Smooth muscle cell of the brain vasculature (primary cell): ENCODE measurements at places on chromosomes 5 and 9.

GRCh38 chr9:73011956-73012355 is 59.1 kb upstream of the ALDH1A1 start:
- no peak for DNase-seq

GRCh38 chr9:93122721-93123221 is 11.3 kb downstream of the NINJ1 start:
- DNase-seq: no peak

GRCh38 chr9:136882109-136882946 is 4.0 kb upstream of the TRAF2 start:
- DNase-seq: no peak

- DNase-seq: no peak
Measured at GRCh38 chr5:124923131-124923530, 176.7 kb upstream of the ZNF608 start.

GRCh38 chr5:126449751-126450271 is 26.6 kb downstream of the GRAMD2B start:
- no peak for DNase-seq

DNA sequence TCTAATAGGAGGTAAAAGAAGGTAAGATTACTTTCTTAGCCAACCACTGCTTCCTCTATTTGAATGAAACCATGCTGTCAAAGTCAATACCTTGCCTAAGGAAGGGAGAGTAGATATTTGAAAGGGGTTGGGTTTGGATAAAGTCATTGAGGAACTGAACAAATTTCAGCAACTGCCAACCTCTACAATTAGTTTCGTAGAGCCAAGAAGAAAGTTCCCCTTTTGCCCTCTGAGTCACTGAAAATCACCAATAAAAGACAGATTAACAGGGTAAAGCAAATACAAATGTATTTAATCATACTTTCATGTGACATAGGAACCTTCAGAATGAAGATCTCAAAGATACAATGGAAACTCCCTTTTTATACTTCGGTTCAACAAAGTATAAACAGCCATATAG is 615.7 kb downstream of the GABRG2 start:
- no peak for DNase-seq

DNA sequence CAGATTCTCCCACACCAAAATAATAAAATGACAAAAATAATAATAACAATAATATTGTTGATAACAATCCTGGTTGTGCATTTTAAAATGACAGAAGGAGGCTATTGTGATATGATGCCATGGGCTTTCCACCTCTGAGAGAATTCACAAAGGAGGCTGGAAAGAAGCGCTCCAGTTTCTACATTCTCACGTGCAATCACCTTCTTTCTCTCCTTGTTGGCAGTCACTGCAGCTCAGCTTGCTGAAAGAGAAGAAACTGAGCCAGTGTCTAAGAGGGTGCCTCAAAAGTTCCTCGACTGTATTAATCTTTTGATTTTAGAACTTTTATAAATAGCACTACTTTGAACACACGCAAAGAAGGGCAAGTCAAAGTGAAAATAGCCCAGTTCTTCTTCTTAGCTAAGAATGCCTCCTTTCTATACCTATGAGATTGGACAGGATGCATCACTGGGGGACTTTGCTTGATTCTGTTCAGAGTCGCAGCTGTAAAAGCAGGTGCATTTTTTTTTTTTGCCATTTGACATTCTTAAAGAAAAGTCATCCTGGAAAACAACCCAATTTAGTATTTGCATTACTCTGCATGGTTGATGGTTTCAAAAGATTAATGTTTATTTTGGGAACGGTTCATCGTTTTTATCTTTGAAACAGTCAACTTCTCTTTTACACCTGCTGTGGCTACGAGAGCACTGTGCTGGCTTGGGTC is 12.4 kb upstream of the SUB1 start:
- no peak for DNase-seq

DNA sequence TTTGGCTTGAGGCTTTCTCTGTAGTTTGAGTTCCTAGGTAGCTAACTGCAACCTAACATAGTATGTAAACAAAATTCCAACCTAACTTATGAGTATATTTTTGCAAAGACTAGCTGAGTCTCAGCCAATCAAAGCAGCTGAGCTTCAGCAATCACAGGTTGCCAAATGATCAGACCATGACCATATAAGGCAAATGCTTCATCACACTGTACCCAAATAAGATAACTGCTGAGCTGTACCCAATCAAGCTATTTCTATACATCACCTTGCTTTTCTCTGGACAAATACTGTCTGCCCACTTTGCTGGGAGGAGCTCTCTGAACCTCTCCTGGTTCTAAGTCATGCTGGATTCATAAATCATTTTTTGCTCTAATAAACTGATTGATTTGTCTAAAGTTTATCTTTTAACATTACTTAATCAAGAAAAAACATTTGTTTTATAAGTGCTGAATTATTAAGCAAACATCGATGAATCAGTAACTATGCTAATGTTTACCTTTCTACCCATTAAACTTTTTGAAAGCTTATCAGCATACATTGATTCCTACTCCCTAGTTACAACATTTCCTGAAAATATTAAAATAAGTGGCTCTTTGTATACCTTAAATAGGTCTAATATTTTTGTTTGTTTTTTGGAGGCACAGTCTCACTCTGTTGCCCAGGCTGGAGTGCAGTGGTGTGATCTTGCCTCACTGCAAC is 129.7 kb upstream of the PCA3 start:
- no peak for DNase-seq

GRCh38 chr5:115450741-115451140 is 93.8 kb downstream of the FEM1C start:
- DNase-seq: no peak

GRCh38 chr9:11064909-11065308 is 452.1 kb upstream of the PTPRD start:
- no peak for DNase-seq

DNA sequence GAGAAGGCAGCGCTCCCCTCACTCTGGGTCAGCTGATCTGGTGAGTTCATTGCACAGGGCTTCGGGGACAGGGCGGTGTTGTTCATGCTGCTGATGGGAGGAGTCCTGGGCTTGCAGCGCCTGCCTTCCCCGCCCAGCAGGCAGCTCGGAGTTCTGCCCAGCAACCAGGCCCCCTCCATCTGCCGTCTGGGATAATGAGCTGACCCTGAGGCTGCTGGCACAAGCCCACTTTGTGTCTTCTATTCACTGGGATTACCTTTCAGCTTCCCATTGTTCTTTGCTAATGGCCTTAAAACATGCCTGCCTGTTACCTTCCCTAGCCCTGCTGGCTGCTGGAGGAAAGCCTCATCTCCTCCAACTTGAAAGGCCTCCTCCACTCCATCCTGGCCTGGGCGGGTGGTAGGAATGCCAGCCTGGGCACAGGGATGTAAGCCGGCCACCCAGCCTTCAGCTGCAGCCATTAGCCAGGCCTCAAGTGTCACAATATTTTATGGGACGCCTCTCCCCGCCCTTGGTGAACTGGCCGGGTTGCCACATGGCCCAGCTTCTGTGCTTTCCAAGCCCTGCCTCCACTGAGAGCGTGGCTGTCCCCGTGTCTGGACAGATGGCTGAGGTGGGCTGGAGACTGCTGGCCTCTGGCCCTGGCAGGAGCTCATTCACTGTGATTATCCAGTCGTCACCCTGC is 70.4 kb downstream of the GADD45G start:
- no peak for DNase-seq

GRCh38 chr5:17184588-17184987 is 32.8 kb upstream of the BASP1 start:
- no peak for DNase-seq

- no peak for DNase-seq
Measured at GRCh38 chr9:131707733-131708157, 32.1 kb downstream of the RAPGEF1 start.
